ENCODE measurements at places on chromosomes 6 and 20.

DNA sequence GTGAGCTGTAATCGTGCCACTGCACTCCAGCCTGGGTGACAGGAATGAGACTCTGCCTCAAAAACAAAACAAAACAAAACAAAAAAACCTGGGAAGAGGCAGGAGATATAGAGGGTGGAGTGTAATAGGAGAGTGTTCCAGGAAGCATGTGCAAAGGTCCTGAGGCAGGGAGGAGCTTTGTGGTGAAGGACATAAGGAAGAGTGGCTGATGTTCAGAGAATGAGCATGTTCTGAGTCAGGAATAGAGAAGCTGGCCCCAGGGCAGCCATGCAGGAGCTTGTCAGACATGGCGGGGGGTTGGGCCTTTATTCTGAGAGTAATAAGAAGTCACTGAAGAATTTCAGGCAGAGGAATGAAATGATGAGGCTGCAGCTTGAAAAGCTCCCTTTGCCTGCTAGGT is 337.0 kb downstream of the CDH26 start:
- DNase-seq = no peak

DNA sequence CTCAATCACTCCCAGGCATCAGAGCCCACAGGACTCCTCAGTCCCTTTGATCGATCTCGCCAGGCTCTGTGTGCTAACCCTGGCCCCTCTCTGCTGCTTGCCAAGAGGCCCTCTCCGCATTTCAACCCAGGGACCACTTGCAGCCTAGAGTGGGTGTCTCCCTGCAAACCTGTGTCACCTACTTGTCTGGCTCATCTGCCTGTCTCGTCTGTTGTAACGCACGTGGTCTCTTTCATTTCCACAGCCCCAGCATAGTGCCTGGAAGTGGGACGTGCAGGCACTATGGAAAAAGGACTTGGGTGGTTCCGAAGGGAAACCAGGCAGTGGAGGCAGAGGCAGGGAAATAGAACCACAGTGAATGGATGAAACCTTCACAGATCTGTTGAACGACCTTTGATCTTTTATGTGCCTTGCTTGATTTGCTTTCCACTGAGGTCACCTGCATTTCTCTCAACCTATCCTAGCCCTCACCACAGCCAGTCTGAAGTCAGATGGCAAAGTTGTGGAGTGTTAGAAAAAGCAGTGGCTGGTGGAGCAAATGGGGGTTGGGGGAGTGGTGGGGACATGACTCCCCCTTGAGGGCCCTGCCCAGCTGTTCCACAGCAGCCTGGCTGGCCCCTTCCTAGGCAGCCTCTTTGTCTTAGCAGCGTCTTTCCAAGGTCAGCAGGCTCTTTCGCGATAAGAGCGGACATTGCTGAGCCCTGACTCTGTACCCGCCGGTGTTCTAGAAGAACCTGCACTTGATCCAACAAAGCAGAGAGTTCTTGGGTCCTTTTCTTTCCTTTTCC is 55.8 kb upstream of the TAGAP start:
- no peak for DNase-seq

DNA sequence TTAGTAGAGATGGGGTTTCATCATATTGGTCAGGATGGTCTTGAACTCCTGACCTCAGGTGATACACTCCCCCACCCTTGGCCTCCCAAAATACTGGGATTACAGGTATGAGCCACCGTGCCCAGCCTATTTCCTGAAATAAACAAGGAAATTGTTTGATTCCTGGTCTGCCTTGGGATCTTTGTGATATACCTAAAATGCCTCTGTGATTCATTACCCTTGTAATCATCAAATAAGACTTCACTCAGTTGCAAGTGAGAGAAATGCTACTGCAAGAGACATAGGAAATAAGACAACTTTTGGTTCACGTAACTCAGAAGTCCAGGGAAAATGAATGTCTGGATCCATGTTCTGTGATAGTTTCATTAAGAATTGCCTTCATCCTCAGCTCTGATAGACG is 173.2 kb upstream of the MARCKS start:
- no peak for DNase-seq

GRCh38 chr20:18005170-18005989 is 36.6 kb downstream of the MGME1 start:
- DNase-seq = peak; percentile 28

DNA sequence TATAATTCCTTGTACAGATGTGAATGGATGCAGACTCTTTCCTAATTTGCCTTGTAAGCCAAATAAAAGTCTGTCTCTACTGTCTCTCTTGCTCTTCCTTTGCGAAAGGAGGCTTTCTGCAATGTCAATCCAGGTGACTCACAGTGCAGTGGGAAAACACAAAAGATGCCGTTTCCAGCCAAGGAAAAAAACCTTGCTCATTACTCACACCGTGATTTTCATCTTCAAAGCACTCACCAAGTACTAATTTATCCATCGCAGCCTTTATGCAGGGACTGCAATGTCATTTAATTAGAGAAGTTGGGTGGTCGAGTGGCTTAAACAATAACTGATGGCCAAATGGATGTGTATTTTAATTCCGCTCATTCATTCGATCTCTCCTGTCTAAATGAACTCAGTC is 23.8 kb downstream of the SAYSD1 start:
- DNase-seq = no peak
